ENCODE measurements at places on chromosomes 1 and 21.
A peak's percentile ranks its signal among the peaks of the same experiment; 100 is the strongest.

DNA sequence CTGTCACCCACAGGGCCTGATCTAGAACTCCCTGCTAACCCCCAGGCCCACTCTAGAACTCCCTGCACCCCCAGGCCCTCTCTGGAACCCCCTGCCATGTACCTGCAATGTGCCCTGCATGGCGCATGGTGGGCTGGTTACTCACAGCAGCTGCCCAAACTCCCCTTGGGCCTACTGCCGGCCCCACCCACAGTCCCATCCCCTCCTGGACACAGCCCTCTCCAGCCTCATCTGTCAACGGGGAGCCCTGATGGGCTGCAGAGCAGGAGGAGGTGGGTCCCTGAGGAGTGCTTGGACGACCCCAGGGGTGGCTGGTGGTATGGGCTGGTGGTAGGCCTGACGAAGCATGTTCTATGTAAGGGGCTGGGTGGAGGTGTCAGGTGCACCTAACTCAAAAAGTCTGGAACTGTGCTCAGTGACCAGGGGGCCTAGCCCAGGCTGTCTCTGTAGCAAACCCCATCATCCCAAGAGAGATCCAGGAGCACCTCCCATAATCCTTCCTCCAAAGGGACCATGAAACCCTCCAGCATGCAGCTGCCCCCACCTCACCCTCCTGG lies 19.0 kb upstream of the PRSS38 start:
- no peak for DNase-seq

GRCh38 chr21:36450511-36450910 lies 29.4 kb downstream of the CLDN14 start:
- DNase-seq = no peak

DNA sequence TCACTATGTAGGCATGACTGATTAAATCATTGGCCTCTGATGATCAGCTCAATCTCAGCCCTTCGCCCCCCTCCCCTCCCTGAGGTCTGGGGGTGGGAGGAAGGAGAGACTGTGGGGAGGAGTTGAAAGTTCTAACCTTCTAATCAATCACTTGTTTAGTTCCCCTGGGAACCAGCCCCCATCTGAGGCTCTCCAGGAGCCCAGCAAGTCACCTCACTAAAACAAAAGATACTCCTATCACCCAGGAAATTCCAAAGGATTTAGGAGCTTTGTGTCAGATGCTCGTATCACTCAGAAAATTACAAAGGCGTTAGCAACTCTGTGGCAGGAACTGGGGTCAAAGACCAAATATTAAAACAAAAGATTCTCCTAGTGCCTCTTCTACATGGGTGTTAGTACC lies 21.6 kb downstream of the SYF2 start:
- no peak for DNase-seq

DNA sequence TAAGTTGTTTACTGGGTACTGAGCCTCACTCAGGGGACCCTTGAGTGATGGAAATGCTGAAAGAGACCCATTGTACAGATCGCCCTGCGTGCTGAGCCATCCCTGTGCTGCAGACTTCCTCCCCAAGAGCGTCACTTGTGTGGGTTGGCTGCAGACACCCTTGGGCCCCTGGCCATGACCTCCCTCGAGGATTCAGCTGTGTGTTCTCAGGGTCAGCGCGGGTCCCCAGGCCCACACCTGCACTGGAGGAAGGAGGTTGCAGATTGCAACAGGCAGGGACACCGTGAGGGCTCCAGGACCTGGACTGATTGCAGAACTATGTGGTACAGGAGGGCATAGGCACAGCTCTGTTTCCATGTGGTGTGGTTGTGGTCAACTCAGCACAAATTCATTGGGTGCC lies 4.4 kb downstream of the SNAP47 start:
- no peak for DNase-seq

DNA sequence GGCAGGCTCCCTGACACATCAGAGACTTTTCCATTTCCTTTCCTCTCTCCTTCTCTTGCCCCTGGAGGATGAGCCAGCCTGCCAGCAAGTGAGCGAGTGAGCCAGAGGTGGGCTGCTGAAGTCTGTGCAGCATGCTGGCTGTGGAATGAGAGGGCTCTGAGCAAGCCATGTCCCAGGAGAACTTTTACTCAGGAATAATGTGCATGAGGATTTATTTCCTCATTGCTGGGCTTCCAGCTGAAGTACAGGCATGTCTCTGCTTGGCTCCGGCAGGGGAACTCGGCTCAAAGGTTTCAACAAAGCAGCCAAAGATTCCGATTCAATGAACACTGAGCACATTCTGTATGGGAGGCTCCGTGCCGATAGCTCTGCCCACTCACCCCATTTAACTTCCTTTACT lies 43.7 kb downstream of the UBIAD1 start:
- no peak for DNase-seq

GRCh38 chr1:9506901-9507300 lies 32.4 kb upstream of the SLC25A33 start:
- DNase-seq = no peak

DNA sequence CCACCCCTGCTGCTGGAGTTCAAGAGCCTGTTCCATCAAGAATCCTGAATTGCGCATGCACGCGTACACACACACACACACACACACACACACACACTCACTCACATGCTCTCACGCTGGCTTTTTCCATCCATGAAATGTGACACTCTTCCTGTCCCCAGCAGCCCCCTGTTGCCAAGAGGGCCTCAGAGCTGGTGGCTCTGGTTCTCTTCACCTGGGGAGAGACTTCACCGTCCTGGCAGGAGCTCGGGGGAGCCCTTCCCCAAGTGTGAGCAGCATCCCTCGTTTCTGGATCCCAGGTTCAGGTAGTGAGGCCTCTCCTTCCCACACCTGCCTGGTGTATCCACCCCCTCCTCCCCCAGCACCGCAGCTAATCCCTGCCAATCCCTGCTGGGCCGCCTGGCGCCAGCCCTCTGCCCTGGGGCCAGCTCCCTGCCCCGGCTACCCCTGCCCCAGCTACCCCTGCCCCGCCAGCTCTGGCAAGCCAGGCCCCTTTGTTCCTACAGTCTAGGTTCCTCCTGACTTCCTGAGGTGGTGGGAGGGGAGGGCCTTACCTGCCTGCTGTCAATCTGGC lies 9.9 kb downstream of the PLOD1 start:
- no peak for DNase-seq

- no peak for DNase-seq
Measured at GRCh38 chr21:44511219-44511937, 28.6 kb downstream of the KRTAP10-1 start.

- no peak for DNase-seq
Measured at GRCh38 chr21:46078978-46079351, 18.9 kb upstream of the COL6A2 start.

GRCh38 chr1:36605942-36606640 lies 123.4 kb upstream of the CSF3R start:
- no peak for DNase-seq

- no peak for DNase-seq
Measured at GRCh38 chr1:222065234-222065633, 323.3 kb upstream of the DUSP10 start.

GRCh38 chr1:147890177-147890790 lies 12.3 kb upstream of the GJA8 start:
- DNase-seq = no peak

DNA sequence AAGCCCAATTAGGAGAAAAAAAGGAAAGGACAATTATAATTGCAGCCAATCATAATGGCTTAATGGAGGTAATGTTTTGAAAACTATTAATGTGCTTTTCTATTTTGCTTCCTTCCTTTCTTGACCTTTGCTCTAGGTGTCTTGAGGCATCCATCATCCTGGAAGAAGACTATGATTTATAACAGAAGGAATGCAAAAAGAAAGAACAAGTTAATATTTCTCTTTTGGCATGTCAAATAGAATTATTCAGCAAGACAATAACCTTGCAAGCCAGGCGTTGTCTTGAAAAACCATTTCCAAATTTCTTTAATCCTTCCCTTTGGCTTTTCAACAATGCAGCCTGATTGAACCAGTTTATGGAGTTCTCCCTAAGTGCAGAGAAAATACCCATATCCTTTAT lies 107.7 kb upstream of the USP24 start:
- DNase-seq = no peak

DNA sequence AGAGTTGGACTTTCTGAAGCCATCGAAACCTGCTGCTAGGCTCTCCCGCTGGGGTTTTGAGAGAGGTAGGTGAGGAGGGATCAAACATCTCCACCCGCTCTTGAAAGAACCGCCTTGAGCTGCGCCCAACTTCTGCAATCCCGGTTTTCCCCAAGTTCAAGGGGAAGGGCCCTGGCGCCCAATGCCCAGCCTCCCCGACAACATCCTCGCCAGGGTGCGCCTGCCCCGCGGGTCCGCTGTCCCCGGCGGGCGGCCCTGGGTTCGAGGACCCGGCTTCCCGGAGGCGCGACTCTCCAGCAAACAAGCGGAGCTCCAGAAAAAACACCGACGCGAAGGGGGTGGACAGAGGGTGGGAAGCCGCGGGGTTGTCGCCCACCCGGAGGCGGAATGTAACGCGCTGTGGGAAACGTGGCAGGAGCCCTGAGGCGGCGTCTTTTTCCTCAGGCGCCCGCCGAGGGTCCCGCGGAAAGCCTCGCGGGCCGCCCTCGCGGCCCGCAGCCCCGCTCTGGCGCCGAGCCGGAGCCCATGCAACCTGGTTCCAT lies 607 bp downstream of the BTG3 start:
- peak; percentile 76 for DNase-seq

DNA sequence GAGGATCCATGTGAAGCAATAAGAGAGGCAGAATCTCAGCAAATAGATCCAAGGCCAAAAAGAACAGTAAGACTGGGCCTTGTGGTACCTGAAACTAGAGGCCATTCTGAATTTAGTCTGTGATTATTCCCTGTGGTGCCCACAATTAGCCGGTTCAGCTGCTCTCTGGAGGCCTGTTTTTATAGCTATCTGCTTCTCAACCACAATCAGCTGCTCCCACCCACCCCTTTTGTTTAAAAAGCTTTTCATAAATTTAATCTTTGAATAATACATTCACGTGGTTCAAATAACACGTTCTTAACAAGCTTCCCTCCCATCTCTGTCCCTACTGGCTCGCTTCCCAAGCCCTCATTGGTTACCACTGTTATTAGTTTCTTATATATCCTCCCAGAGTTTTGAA lies 18.0 kb downstream of the UBE2T start:
- peak; percentile 35 for DNase-seq

GRCh38 chr1:9539829-9540550 lies 725 bp downstream of the SLC25A33 start:
- peak; percentile 76 for DNase-seq

- DNase-seq = no peak
Measured at GRCh38 chr21:45093035-45093532, 18.7 kb downstream of the ADARB1 start.

DNA sequence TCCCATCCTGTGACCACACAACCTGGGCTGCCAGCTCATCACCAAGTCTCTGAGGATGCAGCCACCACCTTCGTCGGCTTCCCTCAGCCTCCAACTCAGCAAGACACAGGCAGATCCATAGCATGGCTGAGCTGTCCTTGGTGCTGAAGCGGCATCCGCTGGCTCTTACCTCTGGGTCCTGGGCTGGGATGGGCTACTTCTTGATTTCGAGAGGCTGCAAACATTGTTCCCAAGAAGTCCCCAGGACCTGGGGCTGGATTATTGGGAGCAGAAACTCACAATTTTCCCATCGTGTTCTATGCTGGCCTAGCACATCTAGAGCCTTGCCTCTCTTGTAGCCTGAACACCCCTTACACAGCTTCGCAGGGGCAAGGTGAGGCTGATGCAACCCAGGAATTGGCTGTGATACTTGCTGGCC lies 24.9 kb upstream of the C1QA start:
- no peak for DNase-seq

- no peak for DNase-seq
Measured at GRCh38 chr21:45451771-45452182, 46.8 kb downstream of the COL18A1 start.

DNA sequence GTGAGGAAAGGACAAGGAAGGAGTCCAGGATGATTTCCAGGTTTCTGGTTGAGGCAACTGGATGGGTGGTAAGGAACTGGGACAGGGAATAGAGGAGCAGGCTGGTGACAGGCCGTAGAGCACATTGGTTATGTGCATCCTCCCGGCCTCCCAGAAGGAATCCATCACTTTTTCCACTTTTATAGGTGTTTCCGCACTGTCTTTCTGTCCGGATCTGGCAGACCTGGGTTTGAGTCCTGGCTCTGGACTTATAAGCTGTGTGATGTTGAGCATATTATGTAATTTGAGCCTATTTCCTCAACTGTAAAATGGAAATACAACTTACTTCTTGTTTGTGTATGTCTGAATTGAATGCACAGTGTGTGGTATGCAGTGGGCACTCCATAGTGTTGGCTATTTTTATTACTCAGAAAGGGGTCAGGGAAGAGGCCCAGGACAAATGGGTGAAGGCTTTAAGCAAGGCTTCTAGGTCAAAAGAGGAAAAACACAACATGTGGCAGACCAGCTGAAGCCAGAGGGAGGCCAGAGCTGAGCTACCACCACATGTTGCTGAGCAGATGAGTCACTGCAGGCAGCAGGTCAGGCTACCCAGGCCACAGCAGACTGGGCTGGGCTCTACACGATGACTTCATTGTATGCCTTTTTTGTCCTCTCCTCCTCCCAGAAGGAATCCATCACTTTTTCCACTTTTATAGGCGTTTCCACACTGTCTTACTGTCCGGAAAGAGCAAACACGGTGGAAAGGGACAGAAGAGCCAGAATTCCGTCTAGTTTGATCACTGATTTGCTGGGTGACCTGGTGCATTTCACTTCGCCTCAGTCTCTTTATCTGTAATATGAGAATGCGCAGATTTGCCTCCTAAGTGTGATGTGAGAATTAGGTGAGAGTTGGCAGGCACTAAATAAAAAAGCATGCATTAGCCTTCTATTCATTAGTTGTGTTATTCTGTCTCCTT lies 791 bp upstream of the MAST2 start:
- DNase-seq = peak; percentile 91

DNA sequence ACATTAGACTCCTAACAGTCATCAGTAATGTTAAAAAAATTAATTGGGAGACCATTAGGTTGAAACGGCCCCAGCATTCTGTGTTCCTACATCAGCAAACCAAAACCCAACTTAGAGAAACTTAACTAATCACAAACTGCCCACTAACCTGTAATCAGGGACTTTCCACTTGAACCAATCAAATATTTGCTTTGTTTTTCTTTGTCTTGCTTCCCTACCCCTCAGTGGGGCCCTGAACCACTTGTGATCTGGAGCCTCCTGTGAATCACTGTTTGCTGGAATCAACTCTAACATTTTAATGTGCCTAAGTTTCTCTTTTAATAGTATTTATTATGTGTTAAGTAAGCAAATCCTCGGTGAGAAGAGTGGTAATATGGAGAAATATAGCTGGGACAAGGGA lies 64.0 kb downstream of the ABCA4 start:
- DNase-seq = no peak

- no peak for DNase-seq
Measured at GRCh38 chr1:101198842-101199636, 37.8 kb upstream of the S1PR1 start.

- DNase-seq = no peak
Measured at GRCh38 chr1:28517649-28517999, 11.8 kb downstream of the RCC1 start.

- DNase-seq = no peak
Measured at GRCh38 chr21:28962465-28962864, 30.2 kb downstream of the LTN1 start.

DNA sequence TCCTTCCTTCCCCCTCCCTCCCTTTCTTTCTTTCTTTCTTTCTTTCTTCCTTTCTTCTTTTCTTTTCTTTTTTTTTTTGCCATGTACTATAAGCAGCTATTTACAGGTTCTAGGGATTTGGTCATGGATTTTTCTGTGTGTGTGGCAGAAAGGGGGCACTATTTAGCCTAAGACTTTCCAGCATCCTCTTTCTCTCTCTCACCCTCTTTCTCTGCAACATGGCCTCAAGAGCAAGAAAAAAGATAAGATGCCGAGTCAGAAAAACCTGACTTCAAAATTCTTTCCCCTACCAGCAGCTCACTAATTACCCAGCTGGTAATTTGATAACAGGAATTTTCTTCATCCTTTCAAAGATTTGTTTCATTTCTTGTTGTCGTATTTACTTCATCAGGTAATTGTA lies 458.3 kb upstream of the ADAMTS5 start:
- no peak for DNase-seq

- DNase-seq = no peak
Measured at GRCh38 chr1:182968151-182968741, 15.3 kb upstream of the SHCBP1L start.
